ENCODE measurements at places on chromosomes 16 and 17.

GRCh38 chr17:70168044-70168976, 1.0 kb upstream of the KCNJ2 start:
- DNase-seq, result peak; percentile 77

GRCh38 chr16:87132361-87133014, 184.7 kb downstream of the C16orf95 start:
- no peak for DNase-seq

DNA sequence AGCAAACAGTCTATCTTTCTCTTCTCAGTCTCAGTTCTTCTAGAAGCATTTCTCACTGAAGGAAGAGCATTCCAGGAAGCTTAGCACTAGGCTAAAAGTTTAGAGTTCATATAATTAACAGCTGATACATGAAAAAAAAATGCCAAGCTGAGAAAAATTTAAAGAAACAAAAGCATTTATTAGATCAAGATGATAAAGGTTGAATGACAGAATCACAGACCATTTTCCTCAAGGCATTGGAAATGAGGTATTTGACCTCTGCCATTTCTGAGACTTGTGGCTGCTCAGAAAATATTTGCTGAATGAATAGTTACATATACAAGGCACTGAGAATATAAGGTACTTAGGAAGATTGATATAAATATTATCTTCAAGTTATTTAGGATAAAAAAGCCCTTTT, 901.6 kb upstream of the GOT2 start:
- DNase-seq, result no peak

- no peak for DNase-seq
Measured at GRCh38 chr17:15913826-15914225, 31.1 kb upstream of the ADORA2B start.

- DNase-seq, result no peak
Measured at GRCh38 chr17:36089339-36089865, 541 bp downstream of the CCL3 start.

GRCh38 chr16:51535591-51535990, 384.5 kb upstream of the SALL1 start:
- no peak for DNase-seq
